ENCODE measurements at places on chromosomes 7 and 10.

GRCh38 chr10:78212060-78212785 is 178.6 kb downstream of the RPS24 start:
- DNase-seq: peak; percentile 73

DNA sequence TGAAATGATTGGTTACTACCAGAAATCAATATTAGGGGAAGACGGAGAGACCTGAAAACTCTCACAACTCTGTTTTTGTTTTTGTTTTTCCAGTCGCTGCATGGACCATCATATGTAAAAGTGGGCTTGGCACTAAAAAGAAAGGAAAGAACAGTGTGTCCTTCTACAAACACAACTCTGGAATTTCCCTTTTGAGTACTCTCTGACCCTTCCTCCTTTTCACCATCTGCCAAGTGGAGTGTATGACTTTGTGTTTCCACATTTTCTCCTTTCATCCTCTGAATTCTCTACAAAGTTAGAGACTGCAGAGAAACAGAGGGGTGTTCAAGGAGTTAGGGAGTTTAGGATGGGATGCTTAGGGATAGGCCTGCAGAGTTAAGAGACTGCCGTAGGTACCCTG is 92.0 kb downstream of the MDFIC start:
- DNase-seq: no peak

- no peak for DNase-seq
Observed at GRCh38 chr10:6543431-6544005, 36.6 kb downstream of the PRKCQ start.

DNA sequence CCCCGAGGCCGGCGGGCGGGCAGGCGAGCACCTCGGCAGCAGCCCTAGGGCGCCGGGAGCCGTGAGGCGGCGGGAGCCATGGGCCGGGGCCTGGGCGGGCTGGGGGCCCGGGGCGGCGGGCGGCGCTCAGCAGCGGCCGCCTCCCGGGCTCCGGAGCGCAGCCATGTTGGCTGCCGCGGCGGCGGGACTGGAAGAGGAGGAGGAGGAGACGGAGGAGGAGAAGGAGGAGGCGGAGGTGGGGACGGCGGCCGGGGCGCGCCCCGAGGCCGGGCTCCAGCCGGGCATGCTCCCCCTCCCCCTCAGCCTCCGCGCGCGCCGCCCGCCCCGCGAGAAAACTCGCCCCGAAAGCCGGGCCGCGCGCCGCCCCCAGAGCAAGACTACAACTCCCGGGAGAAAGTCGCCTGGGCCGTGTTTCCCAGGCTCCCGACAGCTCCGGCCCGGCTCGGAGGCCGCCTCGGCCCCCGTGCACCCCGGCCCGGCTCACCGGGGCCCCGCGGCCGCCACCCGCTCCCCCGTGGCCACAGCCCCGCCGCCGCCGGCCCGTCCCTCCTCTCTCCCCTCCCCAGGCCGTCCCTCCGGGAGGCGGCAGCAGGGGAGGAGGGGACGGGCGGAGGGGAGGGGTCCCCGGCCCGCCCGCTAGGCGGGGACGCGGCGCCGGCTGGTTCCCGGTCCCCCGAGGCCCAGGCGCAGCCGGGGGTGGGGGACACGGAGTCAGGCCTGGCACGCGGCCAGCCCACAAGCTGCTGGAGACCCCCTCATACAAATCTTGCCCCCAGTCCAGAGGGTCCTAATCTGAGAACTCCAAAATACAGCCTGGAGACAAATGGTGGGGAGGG is at the start of gene DLG5:
TSS of gene DLG5 (minus strand) at position 190 of the 836 bp plus-strand sequence. CDS start 235 bp downstream, outside the sequence.
- DNase-seq: no peak

DNA sequence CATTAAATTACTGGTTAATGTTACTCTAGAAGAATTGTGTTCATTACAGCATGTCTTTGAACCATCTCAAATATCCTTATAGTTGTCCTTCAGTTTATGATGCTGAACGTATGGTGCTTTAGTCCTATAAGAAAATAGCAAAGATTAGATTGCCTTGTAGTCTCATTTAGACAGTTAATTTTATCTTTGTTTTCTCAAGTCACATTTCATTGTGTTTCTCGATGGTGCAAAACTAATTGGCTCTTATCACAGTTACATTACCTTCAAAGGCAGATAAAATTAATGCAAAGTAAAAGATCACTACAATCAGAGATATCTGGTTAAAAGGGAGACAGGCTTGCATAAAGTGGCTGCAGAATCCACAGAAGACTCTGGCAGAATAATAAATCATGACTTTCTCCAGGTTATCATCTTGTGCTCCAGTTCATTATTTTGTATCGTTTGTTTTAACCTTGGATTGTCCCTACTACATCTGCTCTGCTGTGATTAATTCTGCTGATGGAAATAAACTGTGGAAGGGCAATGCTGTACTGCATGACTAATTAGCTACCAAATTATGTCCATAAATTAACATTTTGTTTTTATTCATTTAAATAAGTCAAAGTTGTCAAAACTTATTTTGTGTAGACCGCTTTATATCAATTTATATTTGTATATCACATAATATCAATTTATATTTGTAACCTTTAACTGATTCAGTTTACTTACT is 24.2 kb downstream of the PRPS1L1 start:
- no peak for DNase-seq

- peak; percentile 83 for DNase-seq
Observed at GRCh38 chr7:117673839-117674238, 194.0 kb downstream of the CFTR start.

GRCh38 chr10:3376631-3377030 is 204.0 kb upstream of the PITRM1 start:
- DNase-seq: no peak

DNA sequence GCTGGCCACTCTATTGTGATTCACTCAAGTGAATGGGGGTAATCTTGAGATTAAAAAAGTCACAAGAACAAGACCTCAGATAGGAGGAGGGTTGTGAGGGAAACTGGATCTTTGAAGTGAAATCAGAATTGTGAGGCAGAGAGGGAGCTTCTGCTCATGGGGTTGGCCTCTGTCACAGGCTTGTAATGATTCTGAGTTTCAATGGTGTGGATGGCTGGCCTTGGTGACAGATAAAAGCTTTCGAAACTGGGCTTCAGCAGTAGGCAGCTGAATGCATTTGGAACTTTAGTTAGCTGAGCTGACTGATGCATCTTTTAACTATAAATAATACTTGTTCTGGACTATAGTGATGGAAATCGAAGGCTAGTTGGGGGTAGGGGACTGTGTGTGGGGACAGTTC is 12.2 kb downstream of the TAS2R60 start:
- no peak for DNase-seq

DNA sequence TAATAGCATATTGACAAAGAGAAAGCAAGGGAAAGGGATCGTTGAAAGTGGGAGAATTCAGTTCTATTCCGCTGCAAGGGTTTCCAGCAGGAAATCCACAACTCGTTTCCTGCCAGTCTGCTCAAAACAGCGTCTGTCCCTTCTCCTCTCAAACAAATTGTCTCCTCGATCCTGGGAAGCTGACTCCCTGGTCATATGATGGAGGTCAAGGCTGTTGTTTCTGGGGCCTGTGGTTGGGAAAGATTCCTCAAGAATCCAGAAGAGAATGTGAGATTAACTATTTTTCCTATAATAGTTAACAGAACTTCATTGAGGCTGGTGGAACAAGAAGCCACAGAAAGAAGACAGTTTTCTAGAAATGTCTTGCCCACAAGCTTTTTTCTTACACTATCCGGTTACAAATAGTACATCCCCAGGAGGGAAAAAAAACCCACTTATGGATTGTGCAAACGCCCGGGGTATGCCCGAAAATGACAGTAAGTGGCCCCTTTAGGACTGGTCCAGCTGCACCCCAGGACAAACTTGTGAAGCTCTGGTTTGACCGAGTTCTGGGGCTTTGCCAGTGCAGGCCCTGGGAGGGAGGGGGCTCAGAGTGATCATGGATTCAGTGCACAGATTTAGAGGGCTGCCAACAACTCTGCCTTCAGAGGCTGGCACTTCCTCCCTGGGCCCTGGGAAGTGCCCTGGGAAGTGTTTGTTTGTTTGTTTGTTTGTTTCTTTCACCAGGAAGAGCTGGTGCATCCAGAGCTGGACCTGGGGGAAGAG is 49.4 kb upstream of the CTBP2 start:
- no peak for DNase-seq

All from NCI-H2029 (cell line).